ENCODE measurements at places on chromosomes 4 and X.

DNA sequence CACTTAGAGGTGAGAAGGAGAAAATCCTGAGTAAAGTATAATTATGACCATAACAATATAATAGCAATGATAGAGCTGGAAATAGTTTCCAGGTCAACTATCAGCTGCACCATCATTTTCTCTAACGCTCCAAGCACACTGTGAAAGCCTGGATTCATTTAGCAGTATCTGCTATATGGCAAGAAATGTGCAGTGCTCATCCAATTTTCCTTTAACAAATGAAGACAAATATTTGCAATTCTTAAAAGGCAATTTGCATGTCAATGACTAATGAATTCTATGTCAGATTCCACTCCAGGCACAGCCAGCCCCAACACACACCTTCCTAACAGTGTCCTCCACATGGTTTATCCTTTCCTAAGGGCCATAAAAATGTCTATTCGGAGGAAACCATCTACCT is 12.7 kb downstream of the PRSS12 start:
- no peak for DNase-seq

DNA sequence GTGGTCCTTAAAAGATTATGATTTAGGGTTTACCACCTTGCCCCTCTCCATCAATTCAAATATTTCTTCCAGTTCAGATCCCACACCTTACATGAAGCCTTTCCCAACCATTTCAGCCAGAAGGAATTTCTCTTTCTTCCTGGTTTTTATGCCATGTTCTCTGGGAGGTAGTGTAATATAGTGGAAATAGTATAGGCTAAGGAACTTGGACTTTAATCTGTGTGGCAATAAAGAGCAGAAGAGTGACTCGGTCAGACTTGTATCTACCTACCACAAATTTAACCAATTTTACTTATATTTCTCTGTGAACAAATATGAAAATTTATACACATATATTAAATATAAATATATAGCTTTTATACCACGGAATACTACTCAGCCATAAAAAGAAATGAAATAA is 18.4 kb upstream of the CISD2 start:
- no peak for DNase-seq

DNA sequence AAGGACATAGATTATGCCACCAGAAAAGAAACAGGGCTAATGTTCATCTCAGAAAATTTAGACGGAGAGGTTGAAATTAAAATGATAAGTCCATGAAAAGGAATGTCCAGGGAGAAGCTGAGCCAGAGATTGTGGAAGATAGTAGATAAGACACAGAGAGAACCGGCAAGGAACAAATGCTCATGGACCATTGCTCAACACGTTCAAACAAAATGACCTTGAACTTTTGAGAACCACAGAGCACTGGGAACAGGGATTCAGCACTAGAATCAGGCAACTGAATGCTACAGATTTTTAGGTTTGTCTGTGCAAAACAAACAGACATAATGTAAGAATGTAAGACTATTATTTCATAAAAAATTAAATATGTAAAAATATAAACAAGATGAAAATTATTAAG is 206.3 kb downstream of the PDGFC start:
- no peak for DNase-seq

DNA sequence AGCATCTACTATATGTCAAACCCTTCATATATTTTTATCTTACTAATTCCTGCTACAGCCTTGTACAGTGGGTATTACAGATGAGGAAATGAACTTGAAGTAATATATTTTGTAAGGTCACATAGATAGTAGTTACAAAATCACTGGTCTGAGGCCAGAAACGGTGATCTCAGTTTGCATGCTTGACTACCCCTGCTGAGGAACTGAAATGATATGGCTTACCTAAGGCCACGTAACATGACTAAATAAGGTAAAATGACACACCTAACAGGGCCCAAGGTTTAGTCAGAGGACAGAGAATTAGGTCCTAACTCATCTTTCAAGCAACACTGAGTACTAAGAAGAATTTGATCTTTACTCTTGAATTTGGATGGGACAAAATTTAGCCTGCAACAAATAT is 1.5 kb upstream of the COMMD8 start:
- no peak for DNase-seq

DNA sequence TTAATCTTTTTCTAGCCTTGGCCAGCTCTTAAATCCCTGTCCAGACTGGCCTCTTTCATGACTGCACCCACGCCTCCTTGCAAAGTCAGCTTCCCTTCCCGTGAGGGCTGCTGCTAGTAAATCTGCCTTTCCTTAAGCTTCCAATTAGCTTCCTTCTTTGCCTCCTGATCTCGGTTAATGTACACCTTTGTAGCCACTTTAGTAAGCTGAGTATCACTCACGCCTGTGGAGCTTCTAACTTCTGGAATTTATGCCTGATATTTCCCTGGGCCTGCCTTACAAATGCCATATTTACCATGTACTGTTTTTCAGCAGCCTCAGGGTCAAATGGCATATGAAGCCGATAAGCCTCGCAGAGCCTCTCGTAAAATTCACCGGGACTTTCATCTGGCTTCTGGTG is 5.1 kb upstream of the UGT8 start:
- DNase-seq: no peak

- DNase-seq: no peak
Observed at GRCh38 chrX:15217161-15217560, 52.7 kb downstream of the ASB9 start.

DNA sequence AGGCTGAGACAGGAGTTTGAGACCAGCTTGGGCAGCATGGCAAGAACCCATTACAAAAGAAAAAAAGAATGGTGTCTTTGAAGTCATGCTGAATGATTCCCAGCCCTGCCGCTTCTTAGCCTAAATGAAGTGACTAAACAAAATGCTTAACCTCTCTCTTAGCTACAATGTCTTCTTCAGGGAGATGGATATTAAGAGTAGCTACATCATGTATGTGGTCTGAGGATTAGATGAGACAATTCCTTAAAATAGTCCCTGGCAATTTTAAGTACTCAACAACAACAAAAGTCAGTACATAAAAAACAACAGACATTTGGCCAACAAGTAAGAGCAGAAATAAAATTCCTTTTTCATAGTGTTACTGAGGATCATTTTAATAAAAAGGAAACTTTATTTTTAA is 64.3 kb upstream of the COX18 start:
- no peak for DNase-seq

GRCh38 chrX:118025226-118025625 is 91.4 kb downstream of the KLHL13 start:
- no peak for DNase-seq

GRCh38 chrX:113390531-113390930 is 549.9 kb upstream of the AMOT start:
- DNase-seq: no peak

DNA sequence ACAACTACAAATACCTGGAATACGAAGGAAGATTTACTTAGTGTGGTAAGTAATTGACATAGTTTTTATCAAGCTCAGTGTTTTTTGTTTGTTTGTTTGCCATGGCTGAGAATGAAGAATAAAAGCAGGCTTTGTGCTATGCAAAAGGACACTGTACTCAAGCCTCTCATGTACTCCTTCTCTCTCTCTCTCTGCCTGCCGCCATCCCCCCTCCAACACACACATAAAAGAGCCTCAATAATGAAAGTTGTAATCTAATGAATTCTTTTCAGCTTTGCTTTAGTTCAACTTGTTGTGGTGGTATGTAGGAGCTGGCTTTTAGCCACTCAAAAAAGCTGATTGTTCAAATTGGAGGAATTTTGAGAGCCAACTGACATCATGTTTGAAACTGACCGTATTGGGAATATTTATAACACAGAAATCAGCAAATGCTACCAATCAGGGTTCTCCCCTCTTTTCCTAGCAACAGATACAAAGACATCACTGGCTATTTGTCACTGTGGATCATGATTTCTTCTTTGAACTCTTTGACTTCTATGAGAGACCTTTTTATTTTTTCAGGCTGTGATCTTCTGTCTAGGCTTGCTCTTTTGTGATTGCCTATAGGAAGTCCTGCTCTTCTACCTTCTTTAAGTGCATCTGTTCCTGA is 1148.8 kb downstream of the RAPGEF2 start:
- no peak for DNase-seq

- DNase-seq: no peak
Observed at GRCh38 chr4:11286533-11286932, 142.2 kb downstream of the HS3ST1 start.

- no peak for DNase-seq
Observed at GRCh38 chrX:40055495-40055894, 42.3 kb downstream of the BCOR start.

DNA sequence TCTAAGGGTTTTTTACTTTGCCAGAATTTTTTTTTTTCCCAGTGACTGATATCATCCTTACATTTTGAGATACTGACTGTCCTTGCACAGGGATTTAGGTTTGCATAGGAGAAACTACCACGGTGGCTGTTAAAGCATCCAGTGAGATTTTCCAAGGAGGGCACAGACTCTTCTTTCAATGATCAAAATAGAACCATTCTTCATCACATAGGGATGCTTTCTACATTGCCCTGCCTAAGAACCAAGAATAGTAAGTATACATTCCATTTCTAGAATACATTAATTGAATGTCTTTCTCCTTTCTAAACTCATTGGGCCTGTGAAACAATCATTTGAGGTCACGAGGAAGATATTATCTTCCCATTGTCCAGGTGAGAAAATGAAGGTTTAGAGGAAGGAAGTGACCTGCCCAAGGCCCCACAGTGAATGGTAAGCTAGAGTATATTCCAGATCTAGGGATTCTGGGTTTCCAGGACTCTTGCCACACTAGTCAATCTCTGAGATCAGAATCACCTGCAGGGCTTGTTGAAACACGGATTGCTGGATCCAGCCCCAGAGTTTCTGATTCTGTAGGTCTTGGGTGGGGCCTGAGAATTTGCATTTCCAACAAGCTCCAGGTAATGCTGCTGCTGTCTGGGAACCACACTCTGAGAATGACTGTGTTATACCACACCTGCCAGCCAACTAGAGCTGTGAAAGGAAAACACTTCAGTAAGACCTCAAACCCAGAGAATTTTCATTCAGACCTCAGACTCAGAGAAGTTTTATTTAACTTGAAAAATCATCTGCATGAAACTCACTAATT is 17.7 kb upstream of the TMEM154 start:
- DNase-seq: no peak

DNA sequence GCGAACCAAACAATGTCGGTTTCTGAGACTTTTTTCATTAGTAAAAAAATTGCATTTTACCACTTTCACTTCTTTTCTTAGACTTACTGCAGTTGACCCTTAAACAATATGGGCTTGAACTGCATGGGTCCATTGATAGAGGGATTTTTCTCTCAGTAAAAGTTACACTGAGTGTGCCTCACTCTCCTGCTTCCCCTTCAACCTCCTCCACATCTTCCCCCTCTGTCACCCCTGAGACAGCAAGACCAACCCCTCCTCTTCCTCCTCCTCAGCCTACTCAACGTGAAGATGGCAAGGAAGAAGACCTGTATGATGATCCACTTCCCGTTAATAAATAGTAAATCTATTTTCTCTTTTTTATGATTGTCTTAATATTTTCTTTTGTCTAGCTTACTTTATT is 43.4 kb downstream of the TEC start:
- DNase-seq: no peak

GRCh38 chr4:67546004-67546356 is 677 bp upstream of the CENPC start:
- DNase-seq: no peak

DNA sequence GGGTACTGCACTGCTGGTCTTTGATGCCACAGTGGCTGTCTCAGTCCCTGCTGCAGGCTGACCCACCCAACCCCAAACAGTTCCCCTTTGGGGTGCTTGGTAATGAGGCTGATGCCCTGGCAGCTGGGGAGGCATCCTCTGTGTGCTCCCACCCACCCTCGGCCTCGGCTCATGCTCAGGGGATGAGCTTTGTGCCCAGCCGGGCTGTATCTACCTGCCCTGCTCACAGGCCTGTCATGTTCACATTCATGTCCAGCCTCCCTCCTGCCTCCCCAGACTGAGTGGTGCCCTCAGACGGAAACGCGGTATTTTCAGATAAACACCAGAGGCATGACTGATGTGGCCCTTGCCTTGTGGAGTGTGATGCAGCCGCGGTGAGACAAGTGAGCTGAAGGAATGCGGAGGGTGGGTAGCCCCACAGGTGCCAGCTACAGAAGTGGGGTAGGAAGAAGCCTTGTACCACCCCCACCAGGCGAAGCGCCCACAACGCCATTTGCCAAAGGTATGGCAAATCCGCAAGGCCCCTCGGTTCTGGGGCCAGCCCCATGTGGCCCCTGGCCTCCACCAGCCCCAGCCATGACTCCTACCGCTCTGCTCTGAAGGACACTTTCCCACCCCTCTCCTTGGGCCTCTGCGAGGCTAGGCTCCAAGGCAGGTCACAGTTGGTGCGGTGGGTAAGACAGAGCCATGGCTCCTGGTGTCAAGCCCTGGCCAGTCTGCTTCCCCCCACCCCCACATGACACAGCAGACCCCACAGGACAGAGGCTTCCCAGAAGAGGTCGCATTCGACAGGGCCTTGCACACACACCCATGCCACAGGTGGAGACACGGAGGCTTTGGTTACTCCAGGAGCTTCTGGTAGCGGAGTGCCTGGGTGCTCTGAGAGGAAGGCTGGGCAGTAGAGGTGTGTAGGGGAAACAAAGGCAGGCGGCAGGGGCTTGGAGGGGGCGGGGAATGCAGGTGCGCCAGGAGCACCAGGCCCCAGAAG is 1.8 kb upstream of the RENBP start:
- no peak for DNase-seq

- no peak for DNase-seq
Observed at GRCh38 chr4:182600093-182600492, 317.1 kb downstream of the DCTD start.

- DNase-seq: no peak
Observed at GRCh38 chrX:9907645-9908387, 59.3 kb upstream of the CLDN34 start.

DNA sequence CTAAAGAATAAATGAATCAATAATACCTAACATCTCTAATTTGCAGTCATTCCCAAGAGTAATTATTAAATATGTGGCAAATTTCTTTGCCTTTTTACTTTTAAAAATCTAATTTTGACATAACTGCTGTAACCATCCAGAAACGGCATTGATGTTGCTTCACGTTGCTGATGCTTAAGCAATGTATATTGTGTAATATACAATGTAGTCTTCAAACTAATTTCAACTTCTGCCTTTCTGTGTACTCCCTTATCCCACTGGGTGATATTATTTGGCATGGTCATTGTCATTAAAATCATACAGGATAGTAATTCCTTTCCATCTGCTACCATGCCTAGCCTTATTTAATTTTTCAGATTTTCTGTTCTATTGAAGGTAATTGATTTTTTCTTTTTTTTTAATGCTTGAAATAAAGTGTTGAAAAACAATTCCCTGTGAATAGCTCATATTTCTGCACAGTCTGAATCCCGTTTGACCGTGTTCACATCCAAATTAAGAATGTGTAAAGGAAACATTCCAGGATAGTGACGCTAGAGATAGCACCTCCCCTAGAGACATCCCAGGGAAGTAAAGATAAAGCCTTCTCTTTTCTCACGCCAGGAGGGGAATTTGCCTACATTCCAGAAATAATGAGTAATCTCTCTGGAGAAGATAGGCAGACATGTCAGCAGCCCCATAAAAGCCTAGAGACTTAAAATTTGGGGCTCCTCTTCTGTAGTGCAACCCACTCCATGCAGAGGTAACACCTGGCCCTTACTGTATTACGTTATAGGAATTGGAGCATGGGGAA is 8.6 kb downstream of the FAM200B start:
- no peak for DNase-seq

All from stimulated activated CD4-positive, alpha-beta T cell treated with anti-CD3 and anti-CD28 coated beads, Interleukin-1b, Interleukin-23, amount 100 ng/mL, for 48 hours (primary cell).